IPS DF 19.7 (cell line): ENCODE measurements at places on chromosomes 3 and 15.

- no peak for DNase-seq
Measured at GRCh38 chr3:104941785-104942184, 424.9 kb upstream of the ALCAM start.

GRCh38 chr3:3503411-3503810 is 295.8 kb upstream of the LRRN1 start:
- DNase-seq: no peak

- no peak for DNase-seq
Measured at GRCh38 chr15:29369261-29369660, 99.6 kb upstream of the NSMCE3 start.

DNA sequence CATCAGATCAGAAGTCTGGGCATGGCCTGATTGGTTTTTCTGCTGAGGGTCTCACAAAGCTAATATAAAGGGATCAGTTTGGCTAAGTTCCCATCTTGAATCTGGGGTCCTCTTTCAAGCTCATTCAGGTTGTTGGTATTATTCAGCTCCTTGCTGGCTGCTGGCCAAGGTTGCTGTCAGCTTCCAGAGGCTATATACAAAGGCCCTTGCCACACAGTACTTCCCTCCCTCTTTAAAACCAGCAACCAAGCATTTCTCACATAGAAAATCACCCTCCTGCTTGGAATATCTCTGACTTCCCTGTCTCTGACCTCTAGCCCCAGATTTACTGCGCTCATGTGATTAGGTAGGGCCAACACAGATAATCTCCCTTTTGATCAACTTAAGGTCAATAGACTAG is 442.9 kb downstream of the ERC2 start:
- DNase-seq: no peak

GRCh38 chr15:26561896-26562295 is 211.0 kb downstream of the GABRB3 start:
- no peak for DNase-seq

DNA sequence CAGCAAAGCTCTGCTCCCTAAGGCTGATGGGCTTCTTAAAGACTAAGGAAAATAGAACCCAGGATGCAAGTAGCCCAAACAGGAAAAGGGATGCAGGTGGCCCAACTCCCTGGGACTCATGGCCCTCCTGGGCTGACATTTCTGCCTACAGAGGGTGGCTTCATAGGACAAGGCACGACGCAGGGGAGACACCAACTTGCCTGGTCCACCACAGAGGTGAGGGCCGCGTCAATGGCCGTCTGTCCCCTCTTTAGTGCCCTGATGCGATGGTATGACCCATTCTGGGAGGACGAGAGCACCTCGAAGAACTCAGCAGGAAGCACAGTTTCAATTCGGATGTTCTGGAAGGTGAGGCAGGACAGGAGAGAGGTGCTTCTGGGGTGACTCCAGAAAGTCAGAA is 44.0 kb downstream of the NUP210 start:
- DNase-seq: no peak

- peak; percentile 30 for DNase-seq
Measured at GRCh38 chr3:134357914-134358811, 16.1 kb downstream of the AMOTL2 start.

DNA sequence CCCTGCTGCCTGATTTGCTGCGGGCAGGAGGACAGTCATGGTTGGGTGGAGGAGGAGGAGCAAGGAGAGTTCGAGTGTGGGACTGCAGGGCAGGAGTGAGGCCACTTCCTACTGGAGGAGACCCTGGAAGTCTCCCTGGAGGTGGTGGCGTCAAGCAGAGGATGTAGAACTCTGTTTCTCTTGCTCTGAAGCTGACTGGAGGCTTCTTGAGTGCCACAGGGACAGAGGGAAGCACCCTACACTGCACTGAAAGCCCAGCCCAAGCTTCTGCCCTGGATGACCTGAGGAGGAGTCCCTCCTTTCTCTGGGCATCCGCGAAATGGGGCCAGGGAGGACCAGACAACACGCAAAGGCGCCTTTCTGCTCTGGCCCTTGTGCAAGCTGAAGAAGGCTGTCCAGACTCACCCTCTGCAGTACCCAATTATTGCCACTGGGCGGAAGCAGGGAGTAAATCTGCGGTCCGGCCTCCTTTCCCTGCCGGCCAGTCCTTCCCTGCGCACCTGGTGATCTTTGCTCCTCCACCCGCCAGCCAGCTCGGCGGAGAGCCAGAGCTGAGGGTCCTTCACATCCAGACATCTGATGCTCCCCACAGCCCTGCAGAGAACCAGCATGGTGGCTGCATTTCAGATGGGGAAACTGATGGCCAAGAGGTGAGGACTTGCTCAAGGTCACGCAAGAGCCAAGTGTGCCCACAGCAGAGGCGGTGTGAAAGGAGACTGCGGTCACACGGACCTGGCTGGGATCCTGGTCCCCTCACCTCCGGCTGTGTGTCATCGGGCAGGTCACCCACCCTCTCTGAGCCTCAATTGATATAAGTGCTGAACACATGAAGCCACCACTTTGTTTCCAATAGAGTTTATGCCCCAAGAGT is 207.1 kb downstream of the TBC1D2B start:
- no peak for DNase-seq

DNA sequence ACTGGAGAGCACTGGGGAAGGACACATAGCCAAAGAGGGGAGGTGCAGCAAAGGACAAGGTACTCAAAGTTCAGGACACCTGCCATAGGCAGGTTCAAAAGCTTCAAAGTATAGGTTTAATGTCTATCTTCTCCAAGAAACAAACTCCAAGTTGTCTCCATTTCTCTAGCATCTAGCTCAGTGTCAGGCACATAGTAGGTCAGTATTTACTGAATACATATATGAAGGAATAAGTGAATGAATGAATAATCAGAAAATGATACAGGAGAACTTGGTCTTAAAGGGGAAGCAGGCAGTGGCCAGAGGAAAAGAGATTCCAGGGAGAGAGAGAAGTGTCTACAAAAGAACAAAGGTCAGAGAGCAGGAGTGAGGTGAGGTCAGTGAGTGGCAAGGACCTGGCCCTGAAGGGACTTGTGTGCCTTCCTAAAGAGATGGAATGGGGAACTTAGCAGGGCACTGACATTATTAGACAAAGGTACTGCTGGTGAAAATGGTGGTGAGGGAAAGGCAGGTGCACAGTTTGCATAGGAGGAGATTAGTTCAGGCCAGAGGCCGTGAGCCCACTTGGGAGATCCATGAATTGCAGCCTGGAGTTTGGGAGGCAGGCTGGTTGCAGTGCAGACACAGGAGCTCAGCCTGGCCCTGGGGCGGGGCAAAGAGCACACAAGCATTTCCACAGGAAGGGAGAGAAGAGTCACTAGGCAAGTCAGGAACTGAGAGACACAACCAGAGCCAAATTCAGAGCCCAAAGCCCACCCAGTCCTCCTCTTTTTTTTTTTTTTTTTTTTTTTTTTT is 21.4 kb downstream of the TBC1D2B start:
- no peak for DNase-seq

- DNase-seq: no peak
Measured at GRCh38 chr3:111156517-111156916, 84.9 kb downstream of the NECTIN3 start.
